ENCODE measurements at places on chromosomes 7 and 10. TPM values are rescaled to one million over a fixed set of nuclear protein-coding genes. Genes with fewer than 3 reads are reported as not detected.

DNA sequence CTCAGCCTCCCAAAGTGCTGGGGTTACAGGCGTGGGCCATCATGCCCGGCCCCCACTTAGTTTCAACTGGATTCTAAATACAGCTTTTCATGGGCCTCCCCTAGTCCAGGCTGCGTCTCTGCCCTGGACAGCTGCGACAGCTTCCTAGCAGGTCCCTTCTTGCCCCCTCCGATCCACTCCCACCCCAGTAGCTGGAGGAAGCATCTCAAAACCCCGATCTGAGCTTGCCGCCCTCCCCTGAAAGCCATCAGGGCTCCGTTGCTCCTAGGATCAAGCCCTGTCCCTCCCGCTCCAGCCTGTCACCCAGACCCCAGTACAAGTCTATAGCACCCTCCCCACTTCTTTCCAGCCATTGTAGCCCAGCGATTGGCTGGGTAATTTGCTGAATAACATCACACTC is 64.5 kb downstream of the VWA2 start:
- no peak for DNase-seq
- no peak overlapping the region for H3K27ac ChIP-seq
- H3K4me1 ChIP-seq, result no peaks in the 10 kb centered on the region

Gene MLXIPL
- total RNA-seq, result 5.5 TPM

DNA sequence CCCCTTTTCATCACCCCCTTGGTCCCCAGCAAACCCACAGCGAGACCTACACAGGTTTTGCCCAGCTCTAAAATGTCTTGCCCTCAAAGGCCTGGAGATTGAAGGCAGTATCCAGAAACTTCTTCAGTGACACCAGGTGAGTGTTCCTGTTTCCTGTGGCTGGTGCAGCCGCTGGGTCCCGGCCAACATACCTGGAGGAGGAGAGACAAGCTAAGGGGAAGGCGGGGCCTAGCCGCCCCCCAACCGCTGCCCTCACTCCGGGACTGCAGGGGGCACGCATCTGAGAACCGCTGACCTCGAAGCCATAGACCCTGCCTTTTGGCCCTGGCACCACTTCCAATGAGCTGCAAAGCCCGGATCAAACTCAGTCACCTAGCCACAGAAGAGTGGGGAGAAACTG is 27.0 kb downstream of the OGDHL start:
- no peaks in the 10 kb centered on the region for H3K27me3 ChIP-seq
- peak; percentile 28 for DNase-seq
- H3K36me3 ChIP-seq, result peaks cover 12% of the 10 kb centered on the region
- no peaks in the 10 kb centered on the region for H3K4me1 ChIP-seq

- no peaks in the 10 kb centered on the region for H3K36me3 ChIP-seq
- DNase-seq, result no peak
- H3K27me3 ChIP-seq, result no peaks in the 10 kb centered on the region
- H3K4me3 ChIP-seq, result no peak overlapping the region
- no peak overlapping the region for H3K27ac ChIP-seq
- peaks cover 8% of the 10 kb centered on the region for H3K4me1 ChIP-seq
Observed at GRCh38 chr10:70274643-70275042, 9.2 kb downstream of the NPFFR1 start.

- peaks cover 6% of the 10 kb centered on the region for H3K36me3 ChIP-seq
- H3K4me1 ChIP-seq, result no peaks in the 10 kb centered on the region
- DNase-seq, result no peak
- no peaks in the 10 kb centered on the region for H3K27me3 ChIP-seq
Observed at GRCh38 chr7:157299613-157300368, 37.0 kb upstream of the DNAJB6 start.

Gene STEAP1
- 4.1 TPM for total RNA-seq

Gene NPC1L1
- total RNA-seq, result 0.07 TPM
